GOT3 (cell line): ENCODE measurements at places on chromosomes 5 and 9.

DNA sequence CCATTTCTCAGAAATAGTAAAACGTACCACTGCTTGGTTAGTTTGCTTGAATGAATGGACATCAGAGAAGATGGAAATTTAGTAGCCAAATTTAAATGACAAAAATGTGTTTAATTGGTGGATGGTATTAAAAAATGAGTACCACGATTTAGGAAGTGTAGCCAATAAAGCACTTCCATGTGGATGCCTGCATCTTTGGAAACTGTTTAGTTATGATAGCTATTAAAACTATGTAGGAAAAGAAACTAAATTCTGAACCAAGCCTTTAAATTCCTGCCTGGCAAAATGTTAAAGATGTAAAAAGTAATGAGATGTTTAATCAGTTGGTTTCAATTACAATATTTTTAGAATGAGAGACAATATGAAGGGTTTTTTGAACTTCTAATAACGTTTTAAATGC, 94.8 kb downstream of the NUDT12 start:
- no peak for DNase-seq

GRCh38 chr5:133428072-133428660, 184.2 kb downstream of the FSTL4 start:
- DNase-seq: no peak

- DNase-seq: no peak
Observed at GRCh38 chr9:93826209-93826608, 128.9 kb downstream of the BARX1 start.

GRCh38 chr5:177608243-177609075, 8.5 kb downstream of the B4GALT7 start:
- no peak for DNase-seq

DNA sequence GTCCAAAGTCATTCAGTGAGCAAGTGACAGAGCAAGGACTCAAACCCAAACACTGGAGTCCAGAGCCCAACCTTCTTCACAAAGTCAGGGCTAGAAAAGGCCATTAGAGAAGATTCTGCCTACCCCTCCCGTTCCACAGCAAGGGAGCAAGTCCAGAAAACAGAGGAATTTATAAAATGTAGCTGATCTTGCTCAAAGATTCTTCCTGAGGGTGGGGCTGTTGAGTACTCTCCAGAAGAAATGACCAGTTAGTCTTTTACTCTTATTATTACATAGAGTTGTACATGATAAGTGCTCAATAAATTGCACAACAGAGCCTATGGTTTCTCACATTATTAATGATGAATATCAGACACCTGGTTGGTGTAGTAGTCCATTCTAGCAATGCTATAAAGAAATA, 39.3 kb upstream of the HMHB1 start:
- no peak for DNase-seq

GRCh38 chr5:133884569-133885311, 83.7 kb downstream of the C5orf15 start:
- no peak for DNase-seq

DNA sequence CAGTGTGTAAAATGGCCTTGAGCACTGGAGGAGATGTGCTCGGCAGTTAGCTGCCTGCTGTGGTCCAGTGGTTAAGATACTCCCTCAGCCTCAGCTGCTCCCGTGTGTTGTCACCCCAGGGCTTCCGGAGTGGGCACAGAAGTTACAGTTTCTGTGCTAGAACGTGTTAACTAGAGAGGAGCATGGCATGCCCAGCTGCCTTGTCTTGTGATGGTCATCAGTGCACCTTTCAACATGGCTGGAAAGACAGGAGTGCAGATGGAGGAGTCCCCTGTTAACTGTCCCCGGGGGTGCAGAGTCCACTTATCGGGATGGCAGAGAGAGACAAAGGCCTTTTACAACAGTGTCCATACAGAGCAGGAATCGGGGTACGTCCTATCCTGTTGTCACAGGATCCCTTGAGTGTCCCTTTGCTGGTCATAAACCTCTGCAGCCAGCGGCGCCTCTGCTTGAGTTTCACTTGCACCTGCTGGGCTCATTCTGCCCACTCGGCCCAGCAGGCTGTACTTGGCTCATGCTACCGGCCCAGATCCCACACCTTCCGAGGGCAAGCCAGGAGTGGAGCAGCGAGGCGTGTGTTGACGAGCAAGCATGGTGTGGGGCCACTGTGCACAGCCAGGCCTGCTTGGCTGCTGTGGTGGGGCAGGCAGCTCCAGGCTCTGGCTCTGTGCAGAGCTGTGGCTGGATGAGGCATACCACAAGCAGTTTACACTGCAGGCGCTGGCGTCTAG, 112.6 kb downstream of the EHMT1 start:
- no peak for DNase-seq

DNA sequence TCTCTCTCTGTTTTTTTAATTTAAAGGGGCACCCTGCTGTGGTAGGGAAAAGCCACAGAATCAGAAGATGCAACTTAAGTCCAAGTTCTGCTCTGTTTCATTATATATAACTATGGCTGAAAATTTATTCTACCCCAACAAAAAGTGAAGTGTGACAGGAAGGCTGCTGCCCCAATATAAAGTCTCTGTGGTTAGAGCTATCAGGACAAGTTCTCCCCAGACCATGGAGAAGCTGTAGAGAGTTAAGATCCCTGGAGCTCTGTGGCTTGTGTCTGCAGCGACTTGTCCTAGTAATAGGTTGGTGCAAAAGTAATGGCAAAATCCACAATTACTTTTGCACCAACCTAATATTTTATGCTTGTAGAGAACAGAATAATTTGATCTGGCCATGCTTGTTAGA, 250.9 kb downstream of the PSAT1 start:
- no peak for DNase-seq
